ENCODE measurements at places on chromosomes 7 and 10.

GRCh38 chr10:79434821-79435251 lies 10.6 kb downstream of the ZCCHC24 start:
- DNase-seq = no peak

DNA sequence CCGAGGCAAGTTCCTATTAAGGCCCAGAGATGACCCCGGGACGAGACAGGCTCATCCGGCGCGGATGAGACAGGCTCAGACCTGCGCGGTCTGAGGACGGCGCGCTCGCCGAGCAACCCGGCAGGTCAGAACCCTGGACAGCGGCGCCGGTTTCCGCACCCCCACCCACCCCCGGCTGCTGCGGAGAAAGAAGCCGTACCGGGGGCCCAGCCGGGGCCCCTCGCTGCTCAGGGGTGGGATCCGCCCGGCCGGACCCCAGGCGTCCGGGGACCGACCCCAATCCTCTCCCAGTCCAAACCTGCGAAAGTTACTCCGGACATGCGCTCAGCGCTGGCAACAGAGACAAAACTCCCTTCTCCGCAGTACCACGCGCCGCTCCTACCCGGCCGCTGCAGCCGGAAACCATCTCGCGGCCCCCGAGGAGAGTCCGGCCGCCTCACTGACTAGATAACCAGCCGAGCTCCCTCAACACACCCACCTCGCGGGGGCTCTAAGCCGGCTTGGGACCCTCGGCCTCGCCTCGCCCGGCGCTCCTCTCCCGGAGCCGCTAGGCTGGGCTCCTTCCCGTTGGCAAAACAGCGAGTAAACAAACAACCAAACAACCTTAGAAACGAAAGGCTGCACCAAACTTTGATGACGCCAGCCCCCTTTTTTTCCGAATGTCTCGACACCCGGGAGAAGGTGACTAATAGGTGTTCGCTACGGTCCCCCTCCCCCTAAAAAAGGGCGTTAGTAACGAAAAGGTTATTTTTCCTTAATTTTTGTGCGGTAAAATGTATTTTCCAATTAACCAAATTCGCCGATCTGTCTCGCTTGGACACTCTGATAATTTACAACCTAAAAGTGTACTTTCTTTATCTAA lies 2.3 kb upstream of the DRGX start:
- peak; percentile 73 for DNase-seq

DNA sequence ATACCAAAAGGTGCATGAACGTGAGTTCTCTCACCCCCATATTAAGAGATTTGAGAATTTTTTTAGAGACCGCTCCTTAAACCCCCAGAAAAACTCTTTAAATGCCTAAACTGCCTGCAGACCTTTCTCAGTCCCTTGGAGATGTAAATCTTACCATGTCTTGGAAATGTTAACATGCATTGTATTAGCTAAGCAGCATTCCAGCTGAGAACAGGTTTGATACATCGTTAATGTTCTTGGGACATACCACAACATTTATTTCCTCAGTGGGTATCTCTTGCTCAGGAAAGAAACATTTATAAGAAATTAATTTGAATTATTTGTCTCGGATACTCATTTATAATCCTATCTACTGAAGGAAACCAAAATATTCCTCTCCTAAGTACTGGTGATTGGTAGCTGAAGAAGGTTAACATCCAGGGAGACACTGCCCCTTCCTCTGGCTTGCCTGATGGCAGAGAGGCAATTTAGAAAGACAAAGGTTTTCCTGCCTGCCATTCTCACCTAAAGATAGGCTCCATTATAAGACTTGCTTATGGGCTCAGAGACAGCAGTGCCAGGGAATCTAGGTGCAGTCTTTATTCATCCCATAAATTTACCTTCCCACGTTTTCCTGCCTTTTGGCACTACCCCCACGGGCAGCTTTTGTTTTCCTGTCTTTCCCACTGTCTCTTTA lies 141.2 kb downstream of the COBL start:
- no peak for DNase-seq

DNA sequence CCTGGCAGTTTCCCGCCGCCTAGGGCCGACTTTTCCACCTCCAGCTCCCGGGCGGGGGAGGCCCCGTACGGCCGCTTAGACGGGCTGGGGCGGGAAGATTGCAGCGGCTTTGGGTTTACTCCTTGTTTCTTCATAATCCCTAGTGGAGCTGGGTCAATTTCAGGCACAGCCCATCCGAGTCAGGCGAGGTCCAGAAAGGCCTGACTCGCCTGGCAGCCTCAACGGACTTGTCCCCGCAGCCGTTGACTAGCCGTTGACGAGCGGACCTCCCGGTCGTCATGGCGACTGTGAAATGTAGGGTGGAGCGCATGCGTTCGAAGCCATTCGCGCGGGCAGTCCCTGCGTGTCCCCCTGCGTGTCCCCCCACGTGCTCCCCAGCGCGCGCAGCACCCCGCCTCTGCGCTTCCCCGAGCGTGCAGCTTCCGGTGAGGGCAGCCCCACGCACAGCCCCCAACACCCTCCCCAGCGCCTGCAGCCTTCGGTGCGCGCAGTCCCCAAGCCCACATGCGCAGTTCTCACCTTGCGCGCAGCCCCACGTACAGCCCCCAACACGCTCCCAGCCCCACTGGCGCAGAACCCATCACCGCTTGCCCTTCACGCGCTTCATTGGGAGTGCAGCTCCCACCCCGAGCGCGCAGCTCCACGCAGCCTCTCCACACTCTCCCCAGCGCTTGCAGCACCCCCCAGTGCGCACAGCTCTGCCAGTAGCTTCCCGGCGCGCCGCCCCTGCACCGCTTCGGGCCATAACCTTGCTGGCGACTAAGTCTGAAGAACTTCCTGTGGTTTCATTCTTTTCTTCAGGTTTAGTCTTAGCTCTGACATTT lies 67.8 kb downstream of the TBX20 start:
- peak; percentile 67 for DNase-seq
